ENCODE measurements at places on chromosomes 4 and X.

- no peak for DNase-seq
These were observed 67.4 kb upstream of the QRFPR start for GRCh38 chr4:121448231-121448630.

DNA sequence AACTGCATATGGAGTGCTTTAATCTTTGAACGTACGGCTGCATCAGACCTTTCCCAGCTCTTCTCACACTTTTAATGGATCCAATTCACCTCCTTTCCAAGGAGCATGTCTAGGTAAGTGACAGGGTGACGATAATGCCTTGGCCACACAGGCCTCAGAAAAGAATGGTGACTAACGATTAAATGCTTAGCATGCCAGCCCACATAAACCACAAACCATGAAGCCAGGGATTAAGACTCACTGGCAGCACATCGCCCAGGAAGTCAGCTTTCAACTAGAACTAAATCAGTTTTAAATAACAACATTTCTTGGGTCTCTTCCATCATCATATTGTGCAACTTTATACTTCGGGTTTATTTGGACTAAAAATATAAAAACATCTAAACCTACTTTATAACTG lies 28.7 kb downstream of the INPP4B start:
- DNase-seq: no peak

DNA sequence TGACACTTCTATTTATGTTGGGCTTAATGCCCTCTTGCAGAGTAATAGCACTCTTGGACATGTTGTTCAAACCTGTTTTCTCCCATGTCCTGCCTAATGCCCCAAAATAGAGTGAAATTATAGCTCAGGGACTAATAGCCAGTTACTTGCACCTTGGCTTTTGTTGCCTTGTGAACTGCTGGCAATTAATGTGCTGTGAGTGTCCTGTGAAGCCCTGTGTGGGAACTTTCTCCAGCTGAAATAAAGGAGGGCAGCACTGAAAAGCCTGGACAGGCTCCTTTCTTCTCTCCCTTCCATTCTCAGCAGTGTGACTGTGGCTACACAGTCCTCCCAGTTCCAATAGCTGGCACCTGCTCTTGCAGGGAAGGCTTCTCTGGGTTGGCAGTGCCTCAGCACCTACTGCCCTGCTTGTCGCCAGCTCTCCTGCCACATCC lies 72.4 kb downstream of the DCLK2 start:
- DNase-seq: no peak

DNA sequence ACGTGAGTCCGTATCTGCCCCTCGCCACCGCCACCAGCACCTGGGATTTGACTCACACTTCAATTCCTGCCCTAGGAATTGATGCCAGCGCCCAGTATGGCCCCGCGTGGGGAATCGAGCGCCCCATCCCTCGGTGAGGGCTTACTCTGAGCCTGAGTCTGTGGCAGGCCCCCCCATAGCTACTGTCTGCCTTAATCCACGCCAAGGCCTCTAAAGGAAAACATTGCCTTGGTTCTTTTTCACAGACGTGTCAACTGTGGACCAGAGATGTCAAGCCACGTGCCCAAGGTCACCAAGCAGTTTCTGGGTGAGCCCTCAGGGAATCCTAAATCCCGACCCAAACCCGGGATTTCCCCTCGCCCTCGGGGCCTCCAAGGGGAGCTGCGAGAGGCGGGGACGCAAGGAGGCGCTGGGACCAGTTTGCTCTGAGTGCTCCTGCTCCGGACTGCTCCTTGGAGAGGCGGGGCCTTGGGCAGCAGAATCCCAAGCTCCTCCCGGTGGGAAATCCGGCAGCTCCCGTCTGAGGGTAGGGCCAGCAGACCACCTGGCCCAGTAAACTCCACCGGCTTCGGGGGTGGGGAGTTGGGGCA lies 12.9 kb downstream of the MSX1 start:
- DNase-seq: no peak

DNA sequence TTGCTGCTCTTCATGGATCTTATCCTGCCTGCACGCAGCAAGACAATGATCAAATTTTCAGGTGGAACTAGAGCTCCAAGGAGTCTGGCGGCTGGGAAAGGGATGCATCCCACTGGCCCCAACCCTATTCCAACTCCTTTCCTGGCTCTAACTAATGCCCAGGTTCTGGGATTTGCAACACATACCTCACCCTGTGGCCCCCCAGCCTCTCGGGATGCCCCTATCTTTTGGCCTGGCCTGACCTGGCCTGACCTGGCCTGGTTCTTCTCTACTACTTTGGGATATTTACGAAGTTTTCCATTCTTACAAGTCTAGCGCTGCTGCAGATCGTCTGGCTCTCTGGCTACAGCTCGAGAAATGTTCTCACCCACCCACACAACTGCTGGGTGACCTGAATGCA lies 56.4 kb upstream of the CDKN2AIP start:
- no peak for DNase-seq

GRCh38 chr4:95867919-95868318 lies 28.0 kb downstream of the PDHA2 start:
- DNase-seq: no peak

GRCh38 chrX:100643956-100644860 lies at the start of gene SRPX2:
SRPX2 (plus strand) TSS chrX:100644199; CDS start chrX:100646323, 2,124 bp downstream.
- no peak for DNase-seq

GRCh38 chrX:101223226-101223625 lies 3.6 kb downstream of the DRP2 start:
- no peak for DNase-seq

DNA sequence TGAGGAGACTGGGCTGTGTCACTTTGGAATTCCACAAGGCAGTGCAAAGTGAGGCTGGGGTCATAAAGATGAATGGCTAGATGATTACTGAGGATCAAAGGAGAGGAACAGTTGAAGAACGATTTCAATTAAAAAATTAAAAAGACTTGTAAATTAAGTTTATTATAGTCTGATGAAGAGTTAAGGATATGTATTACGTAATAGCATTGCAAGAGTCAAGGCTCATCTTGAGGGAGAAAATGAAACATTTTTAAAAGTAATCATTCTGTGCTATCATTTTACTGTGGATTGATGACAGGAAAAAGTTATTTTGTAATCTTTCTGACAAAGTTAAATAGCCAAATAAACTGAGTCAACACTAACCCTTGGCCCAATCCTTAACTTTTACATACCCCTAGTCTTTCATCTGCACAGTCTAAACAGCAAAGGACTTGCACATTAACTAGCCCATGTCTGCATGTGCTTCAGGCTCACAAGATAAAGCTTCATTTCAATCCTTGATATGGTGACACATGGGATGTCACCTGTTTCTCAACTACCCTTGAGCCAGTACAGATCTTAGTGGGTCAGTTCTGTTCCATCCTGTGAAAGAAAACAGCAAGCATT lies 465.5 kb upstream of the CTSO start:
- DNase-seq: no peak

- DNase-seq: no peak
These were observed 32.4 kb upstream of the REPS2 start for GRCh38 chrX:16914058-16914457.

DNA sequence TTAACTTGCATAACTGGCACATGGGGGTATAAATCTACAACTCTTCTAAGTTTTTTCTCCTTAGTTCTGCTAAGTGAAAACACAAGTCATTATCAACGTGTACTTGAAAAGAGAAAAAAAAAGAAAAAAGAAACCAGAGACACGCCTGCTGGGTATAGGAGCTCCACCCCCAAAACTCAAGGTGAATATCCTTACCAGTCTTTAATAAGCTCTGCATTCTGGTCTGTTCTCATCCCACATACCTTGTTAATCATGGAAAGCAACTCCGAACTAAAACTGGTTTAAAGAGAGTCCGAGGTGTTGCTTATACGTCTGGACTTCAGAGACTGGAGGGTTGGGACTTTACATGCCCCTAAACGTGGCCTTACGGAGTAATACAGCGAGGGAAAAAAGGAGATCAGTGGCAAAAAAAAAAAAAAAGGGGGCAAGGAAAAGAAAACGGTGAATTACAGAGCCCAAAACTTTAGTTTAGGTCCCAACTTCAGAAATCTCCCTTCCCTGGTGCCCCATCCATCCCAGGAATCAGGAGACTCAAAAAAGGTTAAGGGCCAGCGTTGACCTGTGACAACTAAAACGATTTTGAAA lies 1.0 kb downstream of the PGRMC2 start:
- DNase-seq: peak; percentile 56

- peak; percentile 67 for DNase-seq
These were observed 2.4 kb downstream of the CXXC4 start for GRCh38 chr4:104492183-104492771.

GRCh38 chrX:32448320-32448719 lies 763.0 kb downstream of the DMD start:
- peak; percentile 4 for DNase-seq

DNA sequence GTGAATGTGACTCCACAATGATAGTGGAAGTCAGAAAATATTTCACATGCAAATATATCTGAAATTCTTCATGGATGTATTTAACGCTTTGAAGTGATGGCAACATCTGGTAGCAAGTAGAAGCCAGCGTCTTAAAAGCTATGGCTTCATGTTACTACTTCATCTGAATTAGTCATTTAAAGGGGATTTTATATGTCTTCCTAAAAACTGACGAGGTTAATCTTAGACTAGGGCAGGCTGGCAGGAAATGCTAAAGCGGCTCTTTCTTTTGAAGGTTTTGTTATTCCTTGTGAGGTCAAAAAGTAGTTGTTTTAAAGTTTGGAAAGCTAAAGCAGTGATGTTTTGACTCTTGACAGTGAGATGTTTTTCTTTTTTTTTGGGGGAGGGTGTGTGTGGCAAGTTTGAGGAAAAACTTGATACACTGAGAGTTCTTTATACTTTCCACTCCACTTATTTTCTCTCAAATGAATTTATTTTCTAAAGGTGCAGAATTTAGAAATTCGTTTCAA lies 22.6 kb downstream of the PLS3 start:
- DNase-seq: no peak

- no peak for DNase-seq
These were observed 15.8 kb downstream of the WDR1 start for GRCh38 chr4:10100734-10101216.

- no peak for DNase-seq
These were observed 4.5 kb upstream of the WWC2 start for GRCh38 chr4:183094393-183095198.

GRCh38 chr4:15143551-15143950 lies 141.3 kb downstream of the CPEB2 start:
- no peak for DNase-seq

DNA sequence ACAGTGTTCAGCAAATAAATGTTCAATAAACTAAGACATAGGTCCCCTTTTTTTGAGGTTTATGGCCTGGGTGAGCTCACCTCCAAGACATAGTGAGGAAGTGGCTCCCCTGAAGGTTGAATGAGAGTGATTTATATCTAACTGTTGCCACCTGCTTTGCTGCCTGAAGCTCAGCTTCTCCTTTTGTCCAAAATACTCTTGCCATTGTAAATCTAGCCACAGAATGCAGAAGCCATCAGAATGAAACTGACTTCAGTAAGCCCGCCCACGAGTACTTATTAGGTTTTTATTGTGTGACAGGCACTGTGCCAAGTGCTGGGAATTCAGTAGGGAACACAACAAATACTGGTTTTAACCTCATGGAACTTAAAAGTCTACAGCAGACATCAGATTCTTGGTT lies 18.0 kb downstream of the SPINK2 start:
- no peak for DNase-seq

DNA sequence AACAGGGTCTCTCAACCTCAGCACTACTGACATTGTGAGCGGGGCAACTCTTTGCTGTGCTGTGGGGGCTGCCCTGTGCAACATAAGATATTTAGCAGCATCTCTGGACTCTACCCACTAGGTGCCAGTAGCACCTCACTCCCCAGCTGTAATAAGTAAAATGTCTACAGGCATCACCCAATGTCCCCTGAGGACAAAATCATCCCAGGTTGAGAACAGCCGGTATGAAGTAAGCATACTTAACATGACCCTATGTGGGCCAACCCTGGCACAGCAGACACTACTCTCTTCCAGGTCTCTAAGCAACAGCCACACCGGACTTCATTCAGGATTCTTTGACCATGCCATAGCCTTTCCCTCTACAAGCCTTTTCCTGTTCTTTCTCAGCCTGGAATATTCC lies 10.5 kb upstream of the MGST2 start:
- DNase-seq: no peak

GRCh38 chr4:133150486-133151340 lies 1.6 kb downstream of the PCDH10 start:
- DNase-seq: peak; percentile 13

- DNase-seq: no peak
These were observed 38.6 kb upstream of the MSMO1 start for GRCh38 chr4:165288639-165289422.

GRCh38 chr4:177118596-177118995 lies 191.1 kb upstream of the NEIL3 start:
- no peak for DNase-seq

DNA sequence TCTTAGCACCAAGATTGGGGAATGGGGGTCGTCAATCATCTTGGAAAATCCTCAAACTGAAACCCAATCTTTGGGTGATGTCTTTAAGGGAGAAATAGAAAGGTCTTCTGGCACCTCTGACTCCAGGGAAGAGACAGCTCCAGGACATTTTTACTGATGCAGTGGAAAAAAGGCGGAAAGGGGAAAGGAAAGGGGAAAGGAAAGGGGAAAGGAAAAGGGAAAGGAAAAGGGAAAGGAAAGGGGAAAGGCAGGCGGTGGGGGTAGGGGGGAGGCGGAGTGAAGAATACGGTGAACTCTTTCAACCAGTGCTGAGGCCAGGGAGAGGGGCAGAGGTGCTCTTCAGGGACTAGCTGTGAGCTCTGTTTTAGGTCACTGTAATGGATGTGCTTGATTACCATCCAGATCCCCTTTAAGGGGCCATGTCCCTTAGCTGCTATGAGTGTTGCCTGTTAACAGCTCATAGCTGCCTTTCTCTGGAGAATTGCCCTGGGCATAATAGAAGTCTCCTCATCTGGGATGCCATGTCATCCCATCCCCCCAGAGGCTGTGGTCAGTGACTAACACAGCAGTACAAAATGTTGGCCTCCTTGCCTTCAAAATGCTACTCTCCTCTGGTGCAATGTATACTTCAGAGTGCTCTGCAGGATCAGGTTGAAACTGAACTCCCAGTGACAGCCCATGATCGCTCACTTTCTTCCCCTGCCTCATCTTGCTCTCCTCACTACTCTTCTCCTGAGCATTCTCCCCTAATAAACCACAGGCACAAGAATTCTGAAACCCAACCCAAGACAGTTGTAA lies 92.4 kb upstream of the AP1S2 start:
- DNase-seq: no peak

DNA sequence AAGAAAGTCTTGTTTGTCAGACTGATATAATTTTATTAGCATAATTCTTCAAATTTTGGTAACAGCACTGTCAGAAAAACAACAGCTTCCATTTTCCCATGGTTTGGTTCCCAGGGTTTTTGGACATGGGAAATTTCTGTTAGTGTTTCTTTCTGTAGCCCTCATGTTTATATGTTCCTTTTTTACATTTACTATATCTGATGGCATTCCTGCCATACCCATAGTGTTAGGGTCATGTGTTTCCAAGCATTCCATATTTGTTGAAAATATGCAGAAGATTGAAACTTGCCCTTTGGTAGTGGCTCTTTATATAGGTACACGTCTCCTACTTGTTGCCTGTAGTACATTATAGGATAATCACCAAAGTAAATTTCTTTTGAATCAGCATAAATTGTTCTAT lies 65.8 kb downstream of the PDLIM5 start:
- DNase-seq: no peak

All from GM20000 (cell line).